ENCODE measurements at places on chromosomes 6 and 20.

- DNase-seq, result no peak
Observed at GRCh38 chr20:19026901-19027644, 185.4 kb upstream of the SLC24A3 start.

- no peak for DNase-seq
Observed at GRCh38 chr6:112603726-112604125, 256.6 kb downstream of the RFPL4B start.

DNA sequence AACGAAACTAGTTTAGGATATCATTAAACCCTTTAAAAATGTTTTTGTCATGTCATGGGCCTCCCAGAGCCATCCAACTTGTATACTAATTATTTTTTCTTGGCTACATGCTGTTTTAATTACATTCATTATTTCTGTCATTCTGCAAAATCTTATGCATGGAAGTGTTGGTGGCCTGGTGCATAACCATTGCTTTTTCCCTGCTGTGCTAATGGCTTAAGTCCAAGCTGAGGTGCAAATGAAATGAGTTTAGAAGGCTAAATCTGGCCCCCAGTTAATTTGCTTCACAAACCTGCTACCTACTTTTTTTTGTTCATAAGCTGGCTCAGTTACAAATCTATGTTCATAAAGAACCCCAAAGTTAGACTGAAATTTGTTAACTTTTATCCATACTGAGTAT is 1249.9 kb downstream of the EPHA7 start:
- no peak for DNase-seq

GRCh38 chr6:77653816-77654215 is 977 bp downstream of the MEI4 start:
- DNase-seq, result no peak

DNA sequence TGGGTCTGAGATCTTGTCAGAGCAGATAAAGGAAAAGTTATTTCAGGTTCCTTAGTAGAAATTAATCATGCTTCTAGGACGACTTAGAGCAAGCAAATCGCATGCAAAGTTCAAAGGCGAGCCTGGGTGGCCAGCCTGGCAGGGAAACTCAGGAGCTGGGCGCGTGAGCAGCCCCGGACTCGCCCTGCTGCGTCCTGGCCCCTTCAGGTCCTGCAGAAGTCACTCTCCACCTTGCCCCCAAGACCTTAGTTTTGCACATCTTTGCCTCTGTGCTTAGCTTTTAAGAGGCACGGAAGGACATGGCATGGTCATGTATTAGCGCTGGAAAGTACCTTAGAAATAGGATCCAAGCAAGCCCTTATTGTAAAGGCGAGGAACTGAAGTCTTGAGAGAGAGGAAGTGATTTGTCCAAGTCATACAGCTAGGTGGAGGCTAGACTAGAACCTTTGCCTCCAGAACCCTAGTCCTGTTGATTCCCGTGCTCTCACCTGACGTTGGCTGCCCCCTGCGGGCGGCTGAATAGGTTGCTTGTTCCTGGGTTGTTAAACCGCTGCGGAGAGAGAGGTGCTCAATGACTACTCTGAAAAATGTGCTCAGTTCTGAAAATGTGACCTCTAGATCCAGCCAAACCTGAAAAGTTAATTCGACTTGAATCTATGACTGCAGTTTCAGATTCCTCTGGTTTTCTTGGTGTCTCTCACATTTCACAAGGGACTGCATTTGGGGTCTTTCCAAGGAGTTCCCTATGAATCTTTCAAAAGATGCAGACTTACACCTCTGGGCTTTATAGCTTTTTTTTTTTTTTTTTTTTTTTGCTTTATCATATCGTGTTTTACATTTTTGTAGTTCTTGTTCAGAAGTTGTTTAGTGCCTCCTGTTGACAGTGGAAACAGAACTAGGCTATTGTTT is 2.7 kb downstream of the MYB start:
- peak; percentile 76 for DNase-seq

GRCh38 chr6:3265671-3266070 is 6.9 kb downstream of the PSMG4 start:
- DNase-seq, result no peak

GRCh38 chr6:12955956-12956355 is 239.4 kb downstream of the PHACTR1 start:
- no peak for DNase-seq

All from stimulated activated naive CD4-positive, alpha-beta T cell (primary cell).